ENCODE measurements at places on chromosomes 11 and 22.
A peak's percentile ranks its signal among the peaks of the same experiment; 100 is the strongest.

DNA sequence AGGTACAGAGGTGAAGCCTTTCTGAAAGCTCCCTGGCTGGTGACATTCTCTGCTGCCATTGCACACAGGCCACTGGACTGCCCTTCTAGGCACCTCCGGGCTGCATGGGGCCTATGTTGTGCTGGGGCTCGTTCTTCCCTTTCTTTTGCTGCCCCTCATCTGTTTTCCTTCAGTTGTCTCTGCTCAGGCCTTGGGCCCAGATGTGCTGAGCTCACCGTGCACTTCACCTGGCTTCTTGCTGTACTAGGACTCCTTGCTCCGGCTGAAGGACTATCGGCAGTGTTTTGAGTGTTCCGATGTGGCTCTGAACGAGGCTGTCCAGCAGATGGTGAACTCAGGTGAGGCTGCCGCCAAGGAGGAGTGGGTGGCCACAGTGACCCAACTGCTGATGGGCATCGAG, 59.4 kb downstream of the CABIN1 start:
- no peak for DNase-seq

GRCh38 chr11:72209101-72209500, 7.5 kb upstream of the FOLR2 start:
- no peak for DNase-seq

DNA sequence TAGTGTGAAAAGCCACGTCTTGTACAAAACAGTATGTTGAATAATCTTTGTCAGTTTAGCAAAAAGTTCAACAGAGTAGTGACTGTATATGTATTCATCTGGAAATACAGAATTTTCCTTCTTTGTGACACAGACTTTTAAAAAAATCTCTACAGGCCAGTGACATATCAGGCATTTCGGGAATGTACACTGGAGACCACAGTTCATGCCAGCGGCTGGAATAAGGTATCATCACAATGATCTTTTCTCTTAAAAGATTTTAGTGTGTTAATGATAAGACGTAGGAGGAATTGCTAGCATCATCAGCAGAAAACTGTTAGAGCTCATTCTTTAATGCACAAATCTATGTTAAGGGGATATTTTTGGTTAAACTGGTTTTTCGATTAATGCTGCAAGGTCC, 57.4 kb downstream of the BCL2L13 start:
- DNase-seq: no peak

DNA sequence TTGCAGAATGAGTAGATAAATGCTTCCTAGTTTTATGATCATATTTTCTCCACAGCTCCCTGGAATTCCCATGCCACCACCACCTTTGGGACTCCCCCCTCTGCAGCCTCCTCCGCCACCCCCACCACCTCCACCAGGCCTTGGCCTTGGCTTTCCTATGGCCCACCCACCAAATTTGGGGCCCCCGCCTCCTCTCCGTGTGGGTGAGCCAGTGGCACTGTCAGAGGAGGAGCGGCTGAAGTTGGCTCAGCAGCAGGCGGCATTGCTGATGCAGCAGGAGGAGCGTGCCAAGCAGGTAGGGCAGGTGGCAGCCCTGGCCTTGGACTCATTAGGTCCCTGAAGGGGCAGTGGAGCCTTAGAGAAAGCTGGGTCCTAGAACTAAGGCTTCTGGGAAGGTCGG, 2.9 kb downstream of the SF3B2 start:
- DNase-seq: no peak

GRCh38 chr11:8356721-8357504, 93.2 kb upstream of the LMO1 start:
- peak; percentile 69 for DNase-seq

- DNase-seq: no peak
These were observed 55.2 kb upstream of the ATXN10 start for GRCh38 chr22:45616432-45616831.

DNA sequence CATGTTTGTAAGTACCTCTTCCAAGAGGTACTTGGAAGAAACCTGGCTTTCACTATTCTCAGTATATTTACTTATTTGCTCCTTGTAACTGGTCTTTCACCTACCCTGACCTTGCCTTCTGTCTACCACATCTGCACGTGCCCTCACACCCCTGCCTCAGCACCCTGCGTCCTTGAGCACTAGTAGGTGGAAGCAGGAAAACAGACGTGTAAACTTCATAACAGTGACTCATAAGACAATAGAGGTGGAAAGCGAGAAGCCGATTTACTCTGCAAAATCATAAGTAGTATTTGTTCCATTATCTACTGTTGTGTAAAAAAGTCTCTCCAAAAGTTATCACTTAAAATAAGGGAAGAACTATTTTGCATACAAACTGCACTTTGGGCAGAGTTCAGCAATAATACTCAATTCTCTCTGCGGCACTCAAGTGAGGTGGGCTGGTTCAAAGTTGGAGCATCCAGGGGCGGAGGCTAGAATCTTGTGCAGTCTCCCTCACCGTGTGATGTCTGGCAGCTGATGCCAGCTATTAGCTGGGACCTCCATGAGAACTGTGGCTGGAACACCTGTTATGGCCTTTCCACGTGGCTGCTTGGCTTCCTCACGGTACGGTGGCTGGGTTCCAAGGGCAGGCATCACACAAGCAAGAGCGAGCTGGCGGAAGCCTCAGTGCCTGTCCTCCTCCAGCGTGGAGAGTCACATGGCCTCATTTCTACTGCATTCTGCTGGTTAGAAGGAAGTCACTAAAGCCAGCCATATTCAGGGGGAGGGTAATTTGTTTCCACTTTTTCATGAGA, 30.4 kb downstream of the PACS1 start:
- peak; percentile 72 for DNase-seq

DNA sequence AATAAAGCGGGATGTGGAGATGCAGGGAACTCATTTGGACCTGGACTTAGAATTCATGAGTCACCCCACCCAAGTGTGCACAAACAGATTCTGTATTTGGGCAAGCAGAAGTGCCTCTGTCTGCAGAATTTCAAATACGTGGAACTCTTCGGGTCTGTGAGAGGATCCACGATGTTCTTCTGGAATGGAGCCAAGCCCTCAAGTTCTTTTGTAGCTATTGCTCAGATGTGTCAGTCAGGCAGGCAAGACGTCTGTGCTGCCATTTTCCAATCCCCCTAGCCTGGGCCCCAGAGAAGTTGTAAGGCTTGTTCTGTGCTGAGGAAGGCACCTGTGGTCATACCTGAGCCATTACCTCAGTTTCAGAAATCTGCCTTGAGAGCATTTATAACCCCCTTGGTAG, 132.8 kb upstream of the RASSF10 start:
- DNase-seq: no peak

- DNase-seq: no peak
These were observed 416.3 kb downstream of the AASDHPPT start for GRCh38 chr11:106493751-106494150.

GRCh38 chr11:2783536-2784082, 83.8 kb upstream of the KCNQ1OT1 start:
- DNase-seq: peak; percentile 53

DNA sequence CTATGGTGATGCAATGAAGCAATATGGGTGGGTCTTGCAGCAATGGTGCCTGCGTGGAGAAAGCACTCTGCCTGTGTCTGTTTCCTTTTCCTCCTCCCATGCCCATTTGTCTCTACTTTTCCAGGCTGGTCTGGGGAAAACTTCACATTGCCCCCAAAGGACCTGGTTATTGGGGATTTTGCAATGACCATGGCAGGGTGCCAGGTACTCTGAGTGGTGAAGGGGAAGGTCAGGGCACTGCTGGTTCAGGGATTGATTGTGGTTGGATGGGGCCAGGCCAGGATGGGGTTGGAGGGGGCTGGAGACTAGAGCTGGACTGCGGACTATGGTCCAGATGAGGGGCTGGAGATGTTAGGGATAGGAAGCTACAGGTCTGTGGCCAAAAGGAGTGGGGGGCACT, 92.1 kb downstream of the INSC start:
- no peak for DNase-seq

GRCh38 chr11:130037881-130038585, 31.7 kb upstream of the APLP2 start:
- peak; percentile 57 for DNase-seq

- peak; percentile 72 for DNase-seq
These were observed 33.1 kb downstream of the MTMR3 start for GRCh38 chr22:29916007-29916544.

- DNase-seq: no peak
These were observed 163.2 kb downstream of the FEZ1 start for GRCh38 chr11:125332821-125333220.

DNA sequence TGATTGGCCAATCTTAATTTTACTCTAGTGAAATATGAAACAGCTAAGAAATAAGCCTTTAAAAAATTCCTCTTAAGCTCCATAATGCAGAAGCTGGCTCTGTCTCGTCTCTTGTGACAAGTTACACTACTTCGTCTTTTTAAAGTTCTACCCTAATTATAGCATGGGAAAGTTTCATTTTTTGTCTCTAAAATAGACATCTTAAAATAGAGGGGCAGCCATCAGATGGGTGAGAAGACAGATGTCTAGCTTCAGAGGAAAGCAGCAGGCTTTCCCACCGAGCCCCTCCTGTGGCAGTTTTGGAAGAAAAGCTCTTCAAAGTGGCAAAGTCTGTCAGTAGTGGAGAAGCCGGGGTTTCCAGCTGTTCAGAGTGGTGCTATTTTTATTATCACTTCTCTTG, 39.5 kb downstream of the XRRA1 start:
- no peak for DNase-seq

DNA sequence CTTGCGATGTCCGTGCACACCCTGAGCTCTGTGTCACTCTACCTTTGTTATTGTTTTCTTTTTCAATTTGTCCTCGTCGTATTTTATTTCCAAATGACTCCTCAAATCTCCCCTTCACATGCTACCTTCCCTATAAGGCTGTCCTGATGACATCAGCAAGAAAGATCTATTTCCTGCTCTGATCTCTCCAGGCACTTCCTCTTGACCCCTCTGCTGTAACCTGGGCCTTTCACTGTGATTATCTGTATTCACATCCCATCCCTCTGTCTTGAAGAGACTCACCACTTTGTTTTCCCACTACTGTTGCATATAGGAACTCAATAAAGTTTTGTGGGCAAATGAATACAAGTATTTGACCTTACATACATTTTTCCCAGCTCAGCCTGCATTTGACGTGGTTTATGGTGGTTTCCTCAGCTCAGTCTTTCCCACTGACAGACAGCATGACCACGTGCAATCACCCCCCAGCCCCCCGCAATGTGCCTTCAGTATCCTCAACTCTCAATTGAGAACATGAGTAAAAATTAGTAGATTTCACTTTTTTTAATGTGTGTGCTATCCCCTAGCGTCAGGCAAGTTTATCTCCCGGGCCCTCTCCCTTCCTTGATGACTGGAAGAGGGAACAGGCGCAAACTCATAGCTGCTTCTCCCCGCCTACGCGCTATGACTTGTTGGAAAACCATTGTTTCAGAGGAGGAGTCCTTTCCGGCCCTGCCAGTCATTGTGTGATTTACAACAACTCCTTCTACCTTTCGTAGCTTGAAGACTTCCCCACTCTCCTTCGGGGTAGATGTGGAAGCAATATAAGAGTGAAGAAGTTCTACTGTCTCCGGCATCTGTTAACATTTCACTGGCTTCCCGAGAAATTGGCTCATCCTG, 498.5 kb downstream of the NTM start:
- no peak for DNase-seq

- DNase-seq: peak; percentile 30
These were observed 1.4 kb downstream of the CRY2 start for GRCh38 chr11:45848654-45849081.

DNA sequence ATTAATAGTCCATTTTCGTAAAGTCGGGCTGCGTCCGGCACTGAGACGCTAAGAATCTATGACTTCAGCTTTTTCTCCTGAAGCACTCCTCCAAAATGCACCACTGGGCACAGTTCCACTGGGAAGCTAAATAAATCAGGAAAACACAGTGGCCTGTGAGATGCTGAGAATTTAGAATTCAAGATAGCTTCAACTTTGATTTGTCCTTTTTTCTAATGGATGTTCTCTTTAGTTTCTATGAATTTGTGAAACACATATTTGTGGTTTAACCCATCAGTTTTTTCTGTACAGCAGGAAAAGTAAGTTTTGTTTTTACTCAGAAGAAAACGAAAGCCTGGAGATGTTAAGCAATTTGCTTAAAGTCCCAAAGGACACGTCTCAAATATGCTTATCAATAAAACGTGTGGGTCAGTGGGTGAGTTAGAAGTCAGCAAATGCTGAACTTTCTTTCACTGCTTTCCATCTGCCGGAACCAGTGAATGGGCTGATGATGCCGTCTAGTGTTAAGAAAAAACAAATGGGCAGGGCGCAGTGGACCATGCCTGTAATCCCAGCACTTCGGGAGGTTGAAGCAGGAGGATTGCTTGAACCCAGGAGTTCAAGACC, 40.7 kb upstream of the CLMP start:
- no peak for DNase-seq

DNA sequence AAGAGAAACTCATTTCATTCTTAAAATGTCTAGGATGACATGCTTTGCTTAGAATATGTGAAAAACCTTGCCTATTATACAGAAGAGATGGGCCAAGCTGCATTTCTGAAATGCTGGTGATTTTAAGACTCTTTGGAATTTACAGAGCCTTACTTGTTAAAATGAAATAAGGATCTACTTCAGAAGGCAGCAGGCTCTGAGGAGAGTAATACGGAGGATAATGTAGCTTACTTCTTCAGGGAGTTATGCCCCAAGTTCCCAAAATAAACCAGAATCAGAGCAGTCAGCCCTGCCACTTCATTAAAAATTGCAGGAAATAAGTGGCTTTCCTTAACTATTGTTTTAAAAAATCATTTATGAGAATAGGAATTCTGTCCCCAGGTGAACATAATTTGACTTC, 1000.3 kb upstream of the RAG2 start:
- no peak for DNase-seq

- DNase-seq: peak; percentile 77
These were observed 15.8 kb downstream of the UPB1 start for GRCh38 chr22:24510637-24511625.

- peak; percentile 97 for DNase-seq
These were observed 189.9 kb downstream of the ARHGAP42 start for GRCh38 chr11:100876815-100877520.

DNA sequence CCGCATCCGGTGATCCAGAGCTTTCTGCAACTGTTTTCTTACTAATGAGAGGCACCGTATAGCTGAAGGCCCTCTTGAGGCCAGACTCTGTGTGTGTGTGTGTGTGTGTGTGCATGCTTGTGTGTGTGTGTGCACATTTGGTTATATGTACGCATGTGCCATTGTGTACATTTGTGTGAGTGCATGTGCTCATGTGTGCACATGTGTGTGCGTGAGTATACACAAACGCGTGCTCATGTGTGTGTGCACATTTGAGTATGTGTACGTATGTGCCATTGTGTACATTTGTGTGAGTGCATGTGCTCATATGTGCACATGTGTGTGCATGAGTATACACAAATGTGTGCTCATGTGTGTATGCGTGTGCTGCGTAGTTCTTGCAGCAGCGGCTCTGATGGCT, 12.3 kb upstream of the FGF19 start:
- DNase-seq: no peak

- peak; percentile 77 for DNase-seq
These were observed 15.2 kb downstream of the BCL9L start for GRCh38 chr11:118910309-118911112.

DNA sequence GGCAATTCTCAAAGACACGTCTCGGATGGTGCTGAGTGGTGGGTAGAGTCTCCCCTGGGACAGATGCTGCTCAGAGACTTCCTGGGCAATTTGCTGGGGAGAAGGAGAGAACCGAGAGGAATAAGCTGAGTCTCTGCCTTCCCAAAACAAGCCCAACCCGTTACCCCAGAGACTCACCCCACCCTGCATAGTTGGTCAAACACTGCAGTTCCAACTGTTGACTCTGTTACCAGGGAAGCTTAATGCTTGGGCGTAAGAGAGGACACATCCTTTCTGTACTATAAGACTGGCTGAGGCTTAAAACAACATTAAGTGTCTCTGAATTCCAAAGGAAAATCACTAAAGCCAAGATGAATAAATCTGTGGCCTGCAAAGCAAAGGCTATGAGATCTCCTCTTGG, 68.1 kb downstream of the CCDC81 start:
- no peak for DNase-seq

- DNase-seq: no peak
These were observed 42.3 kb upstream of the CLDN5 start for GRCh38 chr22:19566279-19567156.
